ENCODE measurements at places on chromosomes 2 and 18. TPM values are rescaled to one million over a fixed set of nuclear protein-coding genes. Genes with fewer than 3 reads are reported as not detected.

Gene RAB27B
- 0.44 TPM for total RNA-seq

GRCh38 chr2:216073773-216074172 lies 7.8 kb downstream of the PECR start:
- H3K27me3 ChIP-seq: no peaks in the 10 kb centered on the region
- no peak for DNase-seq
- no peak overlapping the region for H3K4me3 ChIP-seq

DNA sequence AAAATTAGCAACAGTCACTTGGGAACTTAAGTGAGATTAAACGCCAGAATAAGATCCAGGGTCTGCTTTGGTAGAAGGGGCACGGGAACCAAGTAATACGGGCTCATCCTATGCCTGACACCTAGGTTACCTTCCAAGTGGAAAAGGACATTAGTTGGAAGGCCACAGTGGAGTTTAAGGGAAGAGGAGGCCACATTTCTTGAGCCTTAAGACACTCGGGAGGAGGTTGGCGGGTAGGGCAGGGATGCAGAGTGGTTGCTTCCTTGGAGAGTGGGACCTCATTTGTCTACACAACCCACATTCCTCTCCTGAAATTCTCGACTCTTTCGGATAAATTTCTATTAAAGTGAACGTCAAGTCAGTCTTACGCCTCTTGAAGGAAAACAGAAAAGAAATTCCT lies 510 bp upstream of the DNAH6 start:
- H3K27me3 ChIP-seq: no peaks in the 10 kb centered on the region
- no peak overlapping the region for H3K27ac ChIP-seq
- no peak for DNase-seq
- no peak overlapping the region for H3K4me3 ChIP-seq

DNA sequence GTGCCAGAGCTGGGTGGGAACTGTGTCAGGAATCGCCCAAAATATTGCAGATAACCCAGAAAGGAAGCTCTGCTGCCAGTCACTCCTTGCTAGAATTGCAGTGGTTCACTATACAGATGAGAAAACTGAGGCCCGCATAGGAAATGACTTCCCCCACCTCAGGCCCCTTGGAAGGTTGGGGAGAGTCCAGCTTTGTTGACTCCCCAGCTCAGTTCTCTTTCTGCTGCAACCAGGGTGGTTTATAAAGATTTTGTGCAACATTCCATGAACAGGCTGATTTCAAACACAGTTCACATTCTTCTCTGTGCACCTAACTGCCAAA lies 11.3 kb downstream of the SPR start:
- no peaks in the 10 kb centered on the region for H3K36me3 ChIP-seq
- DNase-seq: no peak
- H3K27me3 ChIP-seq: no peaks in the 10 kb centered on the region

Gene NOSTRIN
- total RNA-seq: 10.1 TPM

- H3K27me3 ChIP-seq: no peaks in the 10 kb centered on the region
- peaks cover 10% of the 10 kb centered on the region for H3K4me1 ChIP-seq
- no peaks in the 10 kb centered on the region for H3K36me3 ChIP-seq
- H3K27ac ChIP-seq: no peak overlapping the region
Observed at GRCh38 chr2:188345831-188346458, 54.3 kb downstream of the GULP1 start.

DNA sequence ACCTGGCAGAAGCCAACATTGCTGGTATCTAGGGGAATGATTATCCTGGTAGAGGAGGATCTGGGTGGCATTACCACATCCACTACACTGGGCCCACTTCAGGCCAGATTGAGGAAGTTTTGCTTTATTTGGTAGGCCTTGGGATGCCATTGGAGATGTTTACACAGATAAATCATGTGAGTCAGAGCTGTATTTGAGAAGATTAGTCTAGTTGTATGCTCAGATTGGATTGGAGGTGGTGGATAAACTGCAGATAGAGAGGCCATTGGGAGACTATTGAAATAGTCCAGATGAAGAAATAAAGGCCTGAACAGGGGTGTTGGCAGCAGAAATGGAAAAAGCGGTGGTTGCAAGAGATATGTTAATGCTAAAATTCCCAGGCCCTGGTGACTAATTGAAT lies 81.5 kb downstream of the EFEMP1 start:
- peaks cover 31% of the 10 kb centered on the region for H3K4me1 ChIP-seq
- no peaks in the 10 kb centered on the region for H3K27me3 ChIP-seq
- no peaks in the 10 kb centered on the region for H3K36me3 ChIP-seq
- DNase-seq: no peak
- H3K4me3 ChIP-seq: no peak overlapping the region

Measured in thyroid gland (tissue), 4 donors.